Stimulated activated CD8-positive, alpha-beta memory T cell treated with anti-CD3 and anti-CD28 coated beads, Interleukin-4, amount 100 ng/mL, for 1 hour (primary cell): ENCODE measurements at places on chromosomes 7 and 10.

GRCh38 chr7:35232994-35233393 lies 20.9 kb downstream of the TBX20 start:
- DNase-seq, result no peak

GRCh38 chr10:24128066-24128730 lies 80.7 kb upstream of the KIAA1217 start:
- no peak for DNase-seq

DNA sequence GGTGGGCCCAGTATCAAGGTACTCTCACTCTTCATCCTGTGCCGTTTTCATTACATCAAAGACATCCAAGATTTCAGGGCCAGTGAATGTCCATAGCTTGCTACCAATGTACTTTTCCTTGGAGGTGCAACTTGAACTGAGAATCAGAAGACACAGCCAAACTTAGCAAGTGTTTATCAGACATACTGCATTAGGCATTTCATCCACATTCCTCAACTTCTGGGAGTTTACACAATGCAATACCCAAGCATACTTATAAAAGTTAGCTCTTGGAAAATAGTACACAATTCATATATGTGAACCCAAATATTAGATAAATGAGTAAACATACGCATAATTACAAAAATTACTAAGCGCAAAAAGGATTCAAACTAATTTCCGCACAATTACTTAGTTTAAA lies 216.3 kb upstream of the RHOBTB1 start:
- DNase-seq, result no peak

GRCh38 chr7:15715435-15715834 lies 29.0 kb upstream of the MEOX2 start:
- DNase-seq, result no peak

DNA sequence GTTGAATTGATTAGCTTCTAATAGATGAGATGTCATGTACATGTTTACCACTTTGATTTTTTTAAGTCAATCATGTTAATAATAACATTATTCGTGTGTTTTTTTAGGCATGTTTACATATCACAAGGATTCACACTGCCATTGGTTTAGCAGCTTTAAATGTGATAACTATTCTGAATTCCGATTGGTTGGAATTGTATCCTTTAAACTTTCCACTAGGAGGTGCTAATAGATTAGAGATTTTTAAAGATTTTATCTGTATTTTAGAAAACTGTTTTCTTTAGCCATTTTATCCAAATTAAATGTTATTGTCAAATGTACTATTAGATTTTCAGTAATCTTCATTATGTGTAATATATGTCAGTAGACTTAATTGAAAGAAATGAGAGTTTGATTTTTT lies 83.2 kb downstream of the HECTD2 start:
- no peak for DNase-seq

- no peak for DNase-seq
Measured at GRCh38 chr10:113273181-113274163, 279.4 kb upstream of the HABP2 start.

- DNase-seq, result no peak
Measured at GRCh38 chr10:48716416-48716815, 31.7 kb downstream of the WDFY4 start.

DNA sequence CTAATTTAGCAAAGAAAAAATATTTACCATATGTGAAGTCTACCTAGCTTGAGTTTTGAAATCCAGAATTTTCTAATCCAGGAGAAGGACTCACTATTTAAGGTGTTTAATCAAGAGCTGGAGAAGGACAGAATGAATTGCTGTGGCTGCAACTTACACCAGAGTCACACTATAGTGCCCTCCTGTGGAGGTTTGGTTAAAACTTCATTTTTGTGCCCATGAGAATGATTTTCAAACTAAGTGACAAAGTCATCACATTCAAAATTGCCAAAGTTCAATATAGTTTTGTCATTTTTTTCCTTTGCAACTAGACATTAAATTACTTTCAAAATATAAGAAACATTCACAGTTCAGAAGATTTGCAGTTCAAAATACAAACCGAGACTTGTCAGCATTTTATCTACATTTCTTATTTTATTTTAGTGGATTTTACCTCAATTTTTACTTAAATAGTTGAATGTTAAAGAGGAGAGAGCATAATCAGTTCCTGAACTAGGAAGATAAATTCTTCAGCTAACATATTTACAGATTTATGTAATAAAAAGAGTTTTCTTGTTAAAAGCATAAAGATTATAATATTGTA lies 70.7 kb downstream of the CABCOCO1 start:
- DNase-seq, result no peak

DNA sequence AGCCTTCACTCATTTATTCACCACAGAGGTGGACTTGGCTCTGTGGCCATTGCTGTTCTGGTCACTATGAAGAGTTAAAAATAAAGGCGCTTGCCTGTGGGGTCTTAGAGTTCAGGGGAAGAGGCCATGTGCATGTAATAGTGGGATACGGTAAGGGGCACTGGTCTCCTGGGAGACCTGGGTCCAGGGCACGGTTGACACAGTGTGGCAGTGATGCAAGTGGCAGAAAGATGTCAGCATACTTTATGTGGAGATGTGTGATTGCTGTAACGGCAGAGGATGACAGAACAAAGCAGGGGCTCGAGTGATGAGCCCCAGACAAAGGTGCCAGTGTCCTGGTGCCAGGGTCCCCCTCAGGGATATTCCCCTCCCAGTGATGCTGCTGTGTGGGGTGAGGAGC lies 8.6 kb downstream of the ZSCAN25 start:
- no peak for DNase-seq

DNA sequence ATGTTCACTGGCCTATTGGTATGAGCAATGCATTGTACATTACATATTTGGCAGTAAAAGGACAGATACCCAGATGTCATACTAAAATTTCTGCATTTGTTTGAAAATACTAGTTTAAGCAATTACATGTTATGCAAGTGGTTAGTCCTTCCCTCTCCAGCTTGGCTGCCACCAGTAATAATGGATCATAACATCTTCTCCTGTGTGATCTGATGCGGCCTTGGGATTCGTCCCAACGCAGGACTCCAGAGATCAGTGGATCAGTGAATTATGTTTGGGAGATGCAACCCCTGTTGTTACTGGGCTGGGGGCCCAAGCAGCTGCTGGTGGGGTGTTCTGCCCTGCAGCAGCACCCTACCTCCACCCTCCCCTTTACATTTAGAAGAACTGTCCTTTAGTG lies 11.2 kb upstream of the PDK4 start:
- DNase-seq, result no peak

DNA sequence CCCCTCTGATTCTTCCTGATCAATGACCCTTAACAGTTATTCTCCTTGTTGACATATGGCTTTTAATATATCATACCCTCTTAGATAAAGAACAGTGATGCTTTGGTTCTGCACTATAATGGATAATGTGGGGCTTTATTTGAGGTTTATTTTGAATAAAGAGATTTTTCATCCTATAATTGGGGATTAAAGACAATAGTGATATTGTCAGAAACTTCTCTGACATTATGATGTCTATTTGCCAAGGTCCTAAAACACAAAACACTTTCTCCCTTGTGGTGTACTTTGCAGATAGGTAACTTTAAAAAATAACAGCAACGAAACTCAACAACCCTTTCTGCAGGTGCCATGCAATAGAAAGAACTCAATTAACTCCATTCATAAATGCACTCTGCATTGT lies 243.6 kb upstream of the RHOBTB1 start:
- DNase-seq, result no peak

DNA sequence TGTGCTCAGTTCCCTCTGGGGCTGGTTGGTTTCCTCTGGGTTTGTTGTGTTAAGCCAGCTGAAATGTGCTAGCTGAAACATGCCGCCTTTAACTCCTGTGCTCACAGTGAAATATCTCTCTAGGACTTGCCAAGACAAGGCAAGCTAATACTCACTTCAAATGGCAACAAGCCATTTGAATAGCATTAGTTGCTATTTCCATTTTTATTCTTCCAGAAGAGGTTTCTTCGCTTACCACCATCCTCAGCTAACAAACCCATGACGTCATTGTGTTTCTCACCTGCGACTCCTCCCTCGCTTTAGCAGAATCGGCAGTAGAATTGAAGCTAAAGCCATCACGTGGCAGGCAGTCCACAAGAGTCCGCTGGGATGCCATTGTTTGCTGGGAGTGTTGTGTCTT lies 61.3 kb downstream of the ZNF22 start:
- DNase-seq, result no peak
